ENCODE measurements at places on chromosomes 3 and 15.

GRCh38 chr3:95084738-95085137 lies 1021.9 kb downstream of the NSUN3 start:
- DNase-seq: no peak

- DNase-seq: no peak
These were observed 23.3 kb upstream of the C15orf39 start for GRCh38 chr15:75178171-75178937.

DNA sequence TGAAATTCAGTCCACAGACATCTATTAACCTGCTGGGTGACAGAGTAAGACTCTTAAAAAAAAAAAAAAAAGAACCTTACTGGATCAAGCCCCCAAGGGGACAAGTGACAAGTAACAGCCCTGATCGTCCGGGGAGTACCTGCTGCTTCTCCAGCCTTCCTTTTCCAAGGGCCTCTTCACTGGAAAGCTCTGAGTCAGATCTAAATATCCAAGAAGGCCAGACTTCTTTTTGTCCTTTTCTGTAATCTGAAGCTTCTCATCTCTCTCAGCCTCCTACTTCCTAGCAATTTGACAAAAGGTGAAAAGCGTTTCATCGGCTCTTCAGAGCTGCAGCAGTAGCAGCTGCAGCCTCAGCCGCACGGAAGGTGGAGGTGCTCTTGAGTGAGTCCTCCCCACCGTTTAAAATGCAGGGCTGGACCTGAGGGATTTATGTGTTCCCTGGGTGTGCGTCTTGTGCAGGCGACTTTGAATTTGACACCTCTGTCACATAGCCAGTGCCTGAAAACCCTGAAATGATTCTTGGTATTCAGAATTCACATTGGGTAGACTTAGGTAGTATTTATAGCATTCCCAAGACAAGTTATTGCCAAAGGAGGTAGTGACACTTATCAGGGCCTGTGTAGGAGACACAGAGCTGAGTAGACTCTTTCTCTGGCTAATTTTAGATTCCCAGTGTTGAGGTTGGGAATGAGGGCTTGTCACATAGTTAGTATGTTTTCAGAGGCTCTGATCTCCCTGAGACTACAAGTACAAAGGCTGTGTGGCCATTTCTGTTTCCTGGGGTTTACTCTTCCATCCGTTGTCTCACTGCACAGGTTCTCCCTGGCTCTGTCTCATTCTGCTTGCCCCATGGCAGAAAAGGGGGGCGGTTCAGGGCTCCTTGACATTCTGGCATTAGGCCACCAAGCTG lies 291.2 kb upstream of the C2CD4B start:
- no peak for DNase-seq

DNA sequence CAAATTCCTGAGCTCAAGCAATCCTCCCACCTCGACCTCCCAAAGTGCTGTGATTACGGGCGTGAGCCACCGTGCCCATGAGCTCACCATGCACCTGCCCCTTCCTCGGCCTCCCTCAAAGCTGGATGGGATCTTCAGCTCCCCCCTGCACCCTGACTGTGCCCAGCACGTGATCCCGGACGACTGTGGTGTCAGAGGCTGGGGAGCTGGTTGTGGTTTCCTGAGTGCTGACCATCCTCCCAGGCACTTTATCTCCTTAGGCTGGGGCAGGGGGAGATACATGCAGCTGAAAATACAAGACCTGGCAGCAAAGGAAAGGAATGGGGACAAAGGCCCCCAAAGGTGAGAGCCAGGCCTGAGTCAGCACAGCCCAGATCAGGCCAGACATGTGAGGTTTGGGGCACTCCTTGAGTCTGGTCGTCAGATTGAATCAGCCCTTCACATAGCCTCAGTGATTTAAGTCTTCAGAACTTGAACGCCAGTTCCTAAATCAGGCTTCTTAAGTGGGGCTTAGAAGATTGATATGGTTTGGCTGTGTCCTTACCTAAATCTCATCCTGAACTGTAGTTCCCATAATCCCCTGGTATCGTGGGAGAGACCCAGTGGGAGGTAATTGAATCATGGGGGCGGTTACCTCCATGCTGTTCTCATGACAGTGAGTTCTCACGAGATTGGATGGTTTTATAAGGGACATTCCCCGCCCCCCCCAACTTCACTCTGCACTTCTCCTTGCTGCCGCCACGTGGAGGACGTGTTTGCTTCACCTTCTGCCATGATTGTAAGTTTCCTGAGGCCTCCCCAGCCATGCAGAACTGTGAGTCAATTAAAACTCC lies 35.8 kb downstream of the PRKCD start:
- no peak for DNase-seq

DNA sequence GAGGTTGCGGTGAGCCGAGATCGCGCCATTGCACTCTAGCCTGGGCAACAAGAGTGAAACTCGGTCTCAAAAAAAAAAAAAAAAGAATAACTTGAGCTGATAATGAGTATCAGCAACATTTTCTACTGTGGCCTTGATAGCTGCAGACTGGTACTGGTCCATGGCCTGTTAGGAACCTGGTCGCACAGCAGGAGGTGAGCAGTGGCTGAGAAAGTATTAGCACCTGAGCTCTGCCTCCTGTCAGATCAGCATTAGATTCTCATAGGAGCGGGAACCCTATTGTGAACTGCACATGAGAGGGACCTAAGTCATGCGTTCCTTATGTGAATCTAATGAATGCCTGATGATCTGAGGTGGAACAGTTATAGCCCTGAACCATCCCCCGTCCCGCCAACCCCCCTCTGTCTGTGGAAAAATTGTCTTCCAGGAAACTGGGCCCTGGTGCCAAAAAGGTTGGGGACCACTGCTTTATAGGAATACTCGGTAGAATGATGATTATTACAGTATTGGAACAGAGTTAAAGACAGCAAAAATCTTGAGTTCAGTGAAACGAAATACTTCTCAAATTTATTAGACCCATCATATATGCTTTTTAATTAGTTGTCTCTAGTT lies 126.0 kb downstream of the ZNF609 start:
- DNase-seq: no peak

DNA sequence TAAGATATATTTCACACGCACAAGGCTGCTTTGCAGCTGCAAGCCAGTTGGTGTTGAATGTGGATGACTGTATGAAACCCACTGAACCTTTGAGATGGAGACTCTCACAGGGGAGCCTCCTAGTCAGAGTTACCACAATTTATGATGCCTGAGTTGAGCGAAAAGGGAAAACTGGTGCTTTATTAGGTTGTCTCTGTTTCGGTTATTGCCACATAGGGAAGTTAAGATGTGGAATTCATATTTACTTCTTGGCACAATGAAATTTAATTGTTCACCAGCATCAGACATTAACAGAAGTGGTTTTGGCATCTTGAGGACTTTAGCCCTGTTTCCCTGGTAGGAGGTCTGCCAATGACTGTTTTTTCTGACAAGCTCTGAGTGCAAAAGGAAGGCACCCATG lies 358.2 kb downstream of the SQOR start:
- no peak for DNase-seq

DNA sequence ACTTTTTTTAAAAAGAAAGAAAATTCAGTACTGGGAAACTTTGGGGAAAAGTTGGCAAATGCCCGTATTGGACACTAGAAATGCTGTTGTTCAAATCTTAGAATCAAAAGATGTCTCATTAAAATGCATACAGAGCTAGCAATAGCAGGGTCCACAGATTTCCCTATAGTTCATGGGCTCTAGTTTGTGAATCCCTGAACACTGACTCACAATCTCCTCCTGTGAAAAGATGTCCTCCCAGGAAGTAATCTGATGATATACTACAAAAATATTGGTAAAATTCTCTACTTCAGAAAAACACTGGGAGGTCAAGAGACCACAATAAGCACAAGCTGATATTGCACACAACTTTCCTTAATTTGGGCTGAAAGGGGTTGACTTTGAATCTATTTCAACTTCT lies 568.4 kb upstream of the ZNF385D start:
- DNase-seq: no peak

GRCh38 chr15:101679806-101680205 lies 27.6 kb upstream of the TM2D3 start:
- DNase-seq: no peak

DNA sequence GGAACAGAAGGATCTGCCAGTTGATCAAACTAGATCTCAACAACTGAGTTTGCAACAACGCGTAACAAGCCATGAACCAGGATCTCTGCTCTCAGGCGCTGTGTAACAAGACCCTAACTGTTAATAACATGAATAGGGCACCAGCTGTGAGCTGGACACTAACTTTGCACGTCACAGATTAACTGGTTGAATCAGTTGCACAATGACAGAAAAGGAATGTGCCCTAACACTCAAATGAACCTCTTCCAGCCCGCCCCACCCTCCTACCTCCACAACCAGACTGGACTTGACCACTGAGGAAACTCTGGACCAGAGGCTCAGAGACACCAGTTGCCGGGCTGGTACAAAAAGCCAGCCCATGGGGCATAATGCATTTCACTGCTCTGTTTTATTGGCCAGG lies 34.3 kb downstream of the MCF2L2 start:
- DNase-seq: no peak

GRCh38 chr15:68175526-68175925 lies 29.6 kb downstream of the CALML4 start:
- no peak for DNase-seq
